Activated T-helper 1 cell treated with anti-CD3 and anti-CD28 coated beads, Interleukin-2, amount 50 U/mL, for 16 hours (primary cell): ENCODE measurements at places on chromosomes 11 and 22.

- DNase-seq: no peak
Measured at GRCh38 chr11:65625628-65626342, 10.2 kb downstream of the PCNX3 start.

- DNase-seq: no peak
Measured at GRCh38 chr11:47179655-47179991, 2.9 kb upstream of the ARFGAP2 start.

GRCh38 chr22:26394777-26395176 lies 34.3 kb upstream of the ASPHD2 start:
- no peak for DNase-seq

GRCh38 chr22:27775087-27775698 lies 26.4 kb downstream of the MN1 start:
- DNase-seq: no peak

DNA sequence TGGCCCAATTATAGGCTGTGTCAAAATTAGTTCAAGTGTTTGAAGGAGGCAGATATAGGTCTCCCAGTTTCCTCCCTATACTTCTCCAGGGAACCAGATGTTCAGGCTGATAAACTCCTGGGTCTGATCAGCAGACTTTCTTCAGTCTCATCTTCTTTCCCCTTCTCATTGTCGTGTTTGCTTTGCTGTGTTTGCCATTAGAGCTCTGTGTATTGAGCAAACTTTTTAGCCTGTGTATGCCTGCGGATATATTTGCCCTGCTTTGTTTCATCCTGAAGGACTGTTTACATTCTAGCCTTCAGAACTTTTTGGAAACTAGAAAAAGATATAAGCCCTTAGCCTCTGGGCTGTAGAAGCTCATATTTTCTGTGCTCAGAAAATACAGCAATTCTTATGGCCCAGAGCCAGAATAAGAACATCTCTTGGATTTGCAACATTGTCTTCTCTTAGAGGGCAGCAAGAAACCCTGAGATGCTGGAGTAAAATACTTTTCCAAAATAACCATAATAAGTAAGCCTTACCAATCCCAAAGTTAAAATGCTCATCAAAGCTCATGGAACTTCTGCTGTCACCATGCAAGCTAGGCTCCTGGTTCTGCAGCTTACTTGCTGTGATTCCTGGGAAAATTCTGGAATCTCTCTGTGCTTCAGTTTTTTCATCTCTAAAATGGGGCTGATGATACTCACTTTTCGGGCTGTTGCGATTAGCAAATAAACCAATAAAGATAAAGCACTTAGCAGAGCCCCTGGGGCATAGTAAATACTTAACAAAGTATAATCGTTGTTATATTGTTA lies 34.1 kb upstream of the ME3 start:
- no peak for DNase-seq

DNA sequence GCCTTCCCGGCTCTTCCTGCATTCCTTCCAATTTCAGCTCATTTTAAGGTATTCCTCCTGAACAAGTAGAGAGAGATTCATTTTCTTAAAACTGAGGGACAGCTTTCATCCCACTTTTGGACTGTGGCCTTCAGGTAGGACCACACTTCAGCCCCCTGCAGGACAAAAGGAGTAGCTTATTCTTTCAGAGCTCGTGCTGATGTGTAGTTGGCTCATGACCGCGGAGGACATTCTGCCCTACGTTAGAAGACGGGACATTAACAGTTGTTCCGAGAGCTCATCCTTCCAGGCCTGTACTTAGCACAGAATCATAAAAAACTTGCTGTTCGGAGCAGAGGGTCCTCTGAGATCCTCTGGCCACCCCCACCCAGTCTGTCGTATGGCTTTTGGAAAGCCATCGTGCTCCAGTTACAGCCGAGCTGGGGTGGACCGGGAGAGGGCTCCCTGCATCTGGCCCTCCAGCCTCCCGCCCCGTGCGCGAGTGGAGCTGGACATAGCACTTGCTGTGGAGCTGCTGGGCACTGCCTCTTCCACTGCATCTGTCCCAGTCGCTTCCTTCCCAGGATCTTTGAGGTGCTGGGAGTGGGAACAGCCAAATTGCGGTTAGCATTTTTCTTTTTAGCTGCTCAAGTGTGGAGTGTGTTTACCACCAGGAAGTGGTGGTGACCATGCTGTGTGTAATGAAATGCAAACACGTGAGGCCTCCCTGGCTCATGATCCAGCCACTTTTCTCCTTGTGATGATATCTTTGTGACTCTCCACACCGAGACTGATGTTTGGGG lies 250.3 kb downstream of the TBC1D22A start:
- no peak for DNase-seq

- DNase-seq: no peak
Measured at GRCh38 chr11:57457643-57458023, 2.7 kb upstream of the RTN4RL2 start.

- DNase-seq: no peak
Measured at GRCh38 chr22:27022896-27023361, 365.5 kb downstream of the MIAT start.

DNA sequence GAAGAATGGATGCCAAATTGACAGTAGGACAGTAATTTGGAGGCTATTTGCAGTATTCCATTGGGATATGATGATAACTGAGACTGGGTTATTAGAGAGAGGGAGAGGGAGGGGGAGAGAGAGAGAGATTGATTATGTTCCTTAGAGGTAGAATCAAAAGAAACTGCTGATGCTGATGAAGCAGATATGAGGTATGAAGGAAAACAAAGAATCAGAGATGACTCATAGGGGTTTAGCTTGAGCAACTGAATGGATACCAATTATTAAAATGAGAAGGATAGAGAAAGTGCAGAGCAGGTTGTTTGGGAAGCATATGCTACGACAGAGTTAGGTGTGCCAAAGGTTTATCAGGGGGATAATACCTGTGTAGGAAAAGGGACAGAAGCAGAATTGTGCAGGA lies 12.8 kb upstream of the NUCB2 start:
- no peak for DNase-seq

DNA sequence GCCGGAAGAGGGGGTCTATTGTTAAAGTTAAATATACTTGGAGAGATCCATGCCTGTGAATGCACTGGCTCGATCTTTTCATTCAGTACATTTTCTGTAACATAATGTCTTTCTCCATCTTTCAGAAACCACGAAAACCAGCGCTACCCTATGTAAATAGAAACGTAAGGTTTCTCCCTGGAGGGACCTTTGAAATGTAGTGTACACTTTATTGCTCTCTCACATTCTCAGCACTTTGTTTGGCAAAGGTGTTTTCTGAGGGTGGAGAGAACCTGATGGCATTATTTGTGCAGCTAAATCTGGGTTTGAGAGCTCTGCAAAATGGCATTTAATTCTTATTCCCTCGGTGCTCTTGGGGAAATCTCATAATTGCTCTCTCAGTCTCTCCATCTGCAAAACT lies 468.4 kb downstream of the NELL1 start:
- no peak for DNase-seq

- DNase-seq: no peak
Measured at GRCh38 chr11:130624971-130625544, 176.6 kb downstream of the ADAMTS15 start.

DNA sequence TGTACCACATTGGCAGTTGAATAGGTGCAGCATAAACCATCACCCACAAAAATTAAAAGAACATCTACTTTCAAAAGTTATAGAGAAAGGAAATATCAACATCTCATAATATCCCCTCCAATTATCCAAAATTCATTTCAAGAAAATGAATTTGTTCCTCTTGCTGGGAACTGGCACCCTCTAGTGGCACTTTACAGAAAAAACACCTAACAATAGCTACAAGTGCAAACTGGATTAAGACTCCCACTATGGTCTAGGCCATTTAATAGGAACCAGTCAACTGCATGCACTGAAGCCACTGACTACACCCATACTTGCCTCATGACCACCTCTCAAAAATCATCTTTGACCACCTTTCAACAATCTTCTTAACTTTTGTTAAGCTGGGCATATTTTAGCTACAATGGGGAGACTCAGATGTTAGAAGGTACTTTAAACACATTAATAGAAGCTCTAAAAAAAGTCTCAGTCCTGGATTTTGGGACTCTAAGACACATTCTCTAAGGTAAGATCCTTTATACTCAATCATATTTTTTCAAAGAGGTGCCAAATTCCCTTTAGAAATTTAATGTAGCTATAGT lies 17.3 kb downstream of the TRAF6 start:
- DNase-seq: no peak

GRCh38 chr11:85947431-85948272 lies 92.5 kb downstream of the CCDC83 start:
- no peak for DNase-seq

- DNase-seq: no peak
Measured at GRCh38 chr11:74253361-74253760, 58.1 kb downstream of the P4HA3 start.

- no peak for DNase-seq
Measured at GRCh38 chr11:78262238-78262637, 73.5 kb downstream of the USP35 start.

DNA sequence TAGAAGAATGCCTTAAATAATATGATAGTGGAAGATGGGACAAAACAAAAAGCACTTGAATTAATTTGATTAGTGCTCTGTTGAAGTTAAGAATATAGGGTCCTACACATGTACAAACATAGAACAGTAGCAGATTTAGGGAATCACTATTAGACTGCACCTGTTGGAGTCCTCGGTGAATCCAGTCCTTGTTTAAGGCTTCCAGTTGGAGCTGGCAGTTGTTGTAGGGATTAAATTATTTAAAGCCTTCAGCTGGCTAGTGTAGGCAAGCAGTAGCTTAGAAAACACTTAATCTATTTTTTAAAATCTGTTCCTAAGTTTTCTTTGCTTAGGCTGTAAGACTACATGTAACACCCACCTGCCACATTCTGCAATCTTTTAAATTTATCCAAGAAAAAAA lies 24.5 kb upstream of the CSTF3 start:
- DNase-seq: no peak

DNA sequence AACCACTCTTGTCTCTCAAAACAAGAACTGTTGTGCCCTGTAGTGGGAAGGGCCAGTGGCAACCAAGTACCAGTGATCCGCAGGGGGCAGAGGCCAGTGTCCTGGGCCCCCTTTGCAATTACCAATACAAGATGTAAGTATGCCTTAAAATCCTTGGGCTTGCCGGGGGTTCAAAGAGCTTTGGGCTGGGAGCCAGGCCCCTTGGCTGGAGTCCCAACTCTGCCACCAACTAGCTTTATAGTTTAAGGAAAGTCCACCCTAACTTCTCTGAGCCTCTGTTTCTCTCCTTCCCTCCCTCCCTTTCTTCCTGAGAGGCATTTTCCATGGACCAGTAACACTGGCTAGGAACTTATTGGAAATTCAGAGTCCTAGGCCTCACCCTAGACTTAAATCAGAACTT lies 15.5 kb downstream of the CLMP start:
- no peak for DNase-seq

GRCh38 chr11:6538456-6538855 lies 41.4 kb downstream of the DNHD1 start:
- DNase-seq: no peak
